Putamen (tissue), 1 donor: ENCODE measurements at places on chromosomes 6 and 20.
A peak's percentile ranks its signal among the peaks of the same experiment; 100 is the strongest.

- DNase-seq: no peak
These were observed 175.4 kb upstream of the RREB1 start for GRCh38 chr6:6932341-6932740.

- no peak for DNase-seq
These were observed 101.6 kb upstream of the FRMD1 start for GRCh38 chr6:168180548-168181011.

DNA sequence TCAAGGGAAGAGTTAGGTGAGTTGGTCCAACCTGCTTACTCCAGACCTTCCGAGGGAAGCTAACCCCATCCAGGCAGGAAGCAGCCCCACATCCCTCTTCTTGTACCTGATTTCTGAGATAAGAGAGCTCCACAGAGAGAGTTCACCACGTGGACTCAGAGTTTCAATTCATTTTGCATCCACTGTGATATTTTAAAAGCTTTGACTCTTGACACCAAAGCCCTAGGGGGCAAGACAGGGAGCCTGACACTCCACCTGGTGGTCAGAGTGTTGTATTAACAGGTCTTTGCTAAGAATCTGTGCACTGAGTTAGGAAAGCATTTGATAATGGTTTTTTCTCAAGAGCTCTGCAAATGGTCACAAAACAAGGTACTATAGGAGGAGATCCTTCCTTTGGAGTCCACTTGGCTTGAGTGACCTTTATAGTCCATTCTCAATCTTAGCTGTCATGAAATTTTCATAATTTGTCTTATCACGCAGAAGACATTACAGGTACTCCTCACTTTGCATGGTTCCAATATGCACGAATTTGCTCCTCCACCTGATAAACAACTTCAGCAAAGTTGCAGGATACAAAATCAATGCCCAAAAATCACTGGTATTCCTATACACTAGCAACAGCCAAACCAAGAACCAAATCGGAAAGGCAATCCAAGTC is 56.2 kb upstream of the RIPOR2 start:
- peak; percentile 28 for DNase-seq

- no peak for DNase-seq
These were observed 52.0 kb upstream of the THEMIS start for GRCh38 chr6:127952831-127953230.

DNA sequence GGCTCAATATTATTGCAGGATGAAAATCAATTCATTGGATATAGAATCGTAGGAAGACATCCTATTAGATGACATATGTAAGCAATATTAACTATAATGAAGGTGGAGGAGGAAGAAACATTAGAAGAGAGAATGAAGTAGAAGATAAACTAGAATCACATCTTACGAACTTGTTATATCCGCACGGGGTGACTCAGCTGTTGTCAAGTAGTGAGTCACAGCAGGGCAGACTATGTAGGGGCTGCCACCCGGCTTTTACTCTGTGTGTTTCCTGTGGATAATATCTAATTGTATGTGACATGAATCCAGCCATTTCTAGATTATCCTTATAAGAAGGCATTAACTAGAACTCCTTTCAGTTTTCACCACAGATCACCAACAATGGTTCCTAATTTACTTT is 520.2 kb downstream of the DOK5 start:
- DNase-seq: no peak

GRCh38 chr6:134622382-134623173 is 304.7 kb upstream of the SGK1 start:
- DNase-seq: no peak

DNA sequence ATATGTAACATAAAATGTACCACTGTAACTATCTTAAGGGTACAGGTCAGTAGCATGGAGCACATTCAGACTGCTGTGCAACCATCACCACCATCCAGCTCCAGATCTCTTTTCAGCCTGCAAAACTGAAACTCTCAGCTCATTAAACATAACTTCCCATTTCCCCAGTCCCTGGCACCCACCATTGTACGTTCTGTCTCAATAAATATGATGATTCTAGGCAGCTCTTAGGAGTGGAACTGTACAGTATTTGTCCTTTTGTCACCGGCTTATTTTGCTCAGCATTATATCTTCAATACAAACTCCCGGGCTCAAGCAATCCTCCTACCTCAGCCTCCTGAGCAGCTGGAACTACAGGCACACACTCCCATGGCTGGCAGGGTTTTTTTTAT is 1.5 kb downstream of the ZC3H12D start:
- no peak for DNase-seq

- no peak for DNase-seq
These were observed 18.3 kb upstream of the SLC17A5 start for GRCh38 chr6:73671911-73672685.

GRCh38 chr20:38229376-38230252 is 30.9 kb downstream of the KIAA1755 start:
- DNase-seq: no peak

DNA sequence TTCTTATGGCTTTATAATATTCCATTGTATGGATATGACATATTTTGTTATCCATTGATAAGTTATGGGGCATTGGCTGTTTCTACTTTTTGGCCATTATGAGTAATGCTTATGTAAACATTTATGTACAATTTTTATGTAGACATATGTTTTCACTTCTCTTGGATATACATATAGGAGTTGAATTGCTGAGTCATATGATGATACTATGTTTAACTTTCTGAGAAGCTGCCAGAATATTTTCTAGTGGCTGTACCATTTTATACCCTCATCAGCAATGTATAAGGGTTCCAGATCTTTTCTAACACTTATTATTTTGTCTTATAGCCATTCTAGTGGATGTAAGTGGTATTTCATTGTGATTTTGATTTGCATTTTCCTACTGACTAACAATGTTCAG is 23.1 kb downstream of the OTOR start:
- DNase-seq: no peak

- no peak for DNase-seq
These were observed 13.3 kb downstream of the NFATC2 start for GRCh38 chr20:51529081-51529681.

GRCh38 chr6:16770701-16771569 is 9.7 kb upstream of the ATXN1 start:
- peak; percentile 78 for DNase-seq

- DNase-seq: no peak
These were observed 44.9 kb downstream of the KCTD20 start for GRCh38 chr6:36487698-36488097.

DNA sequence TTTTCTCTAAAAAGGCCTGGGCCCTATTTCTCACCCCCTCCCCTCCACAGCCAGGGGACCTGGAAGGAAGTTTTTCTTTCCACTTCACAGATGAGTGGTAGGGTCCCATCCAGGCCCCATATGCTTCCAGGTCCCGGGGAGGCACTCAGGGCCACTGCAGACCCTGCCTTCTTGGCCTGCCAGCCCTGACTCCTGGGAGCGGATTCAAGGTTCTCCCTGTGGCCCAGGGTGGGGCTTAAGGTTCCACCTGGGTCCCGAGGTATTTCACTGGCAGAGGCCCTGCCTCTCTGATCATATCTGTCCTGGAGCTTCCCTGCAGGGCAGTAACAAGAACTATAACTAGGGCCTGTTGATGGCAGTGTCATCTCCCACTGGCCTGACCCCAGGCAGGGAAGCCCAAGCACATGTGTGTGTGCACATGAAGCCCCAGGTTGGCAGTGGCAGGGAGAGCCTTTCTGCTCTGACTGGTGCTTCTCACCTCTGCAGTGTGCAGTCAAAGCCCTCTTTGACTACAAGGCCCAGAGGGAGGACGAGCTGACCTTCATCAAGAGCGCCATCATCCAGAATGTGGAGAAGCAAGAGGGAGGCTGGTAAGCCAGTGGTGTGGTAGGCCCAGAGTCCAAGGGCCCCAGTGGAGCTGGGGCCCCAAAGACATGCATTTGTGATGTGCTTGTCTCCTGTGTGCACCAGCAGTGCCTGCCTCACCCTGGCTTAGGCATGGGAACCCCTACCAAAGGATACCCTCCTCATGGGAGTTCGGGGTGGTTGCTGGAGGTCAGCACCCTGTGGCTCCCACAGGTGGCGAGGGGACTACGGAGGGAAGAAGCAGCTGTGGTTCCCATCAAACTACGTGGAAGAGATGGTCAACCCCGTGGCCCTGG is 31.2 kb downstream of the PLCG1 start:
- DNase-seq: no peak

- no peak for DNase-seq
These were observed 2.8 kb downstream of the PPP1R10 start for GRCh38 chr6:30614044-30614842.

DNA sequence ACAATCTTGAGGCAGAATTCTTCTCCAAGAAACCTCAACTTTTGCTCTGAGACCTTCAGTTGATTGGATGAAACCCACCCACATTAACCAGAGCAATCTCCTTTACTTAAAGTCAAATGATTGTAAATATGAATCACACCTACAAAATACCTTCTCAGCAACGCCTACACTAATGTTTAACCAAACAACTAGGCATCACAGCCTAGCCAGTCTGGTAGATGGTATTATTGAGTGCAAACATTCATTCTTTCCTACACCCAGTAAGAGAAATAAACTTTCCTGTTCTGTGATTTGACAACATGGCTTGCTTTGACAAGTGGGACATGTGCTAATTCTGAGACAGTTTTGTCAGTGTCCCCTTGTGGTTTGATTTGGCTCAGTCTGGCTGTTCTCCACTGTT is 252.2 kb downstream of the HACE1 start:
- no peak for DNase-seq

- DNase-seq: no peak
These were observed 580.7 kb downstream of the RFPL4B start for GRCh38 chr6:112927641-112928320.

DNA sequence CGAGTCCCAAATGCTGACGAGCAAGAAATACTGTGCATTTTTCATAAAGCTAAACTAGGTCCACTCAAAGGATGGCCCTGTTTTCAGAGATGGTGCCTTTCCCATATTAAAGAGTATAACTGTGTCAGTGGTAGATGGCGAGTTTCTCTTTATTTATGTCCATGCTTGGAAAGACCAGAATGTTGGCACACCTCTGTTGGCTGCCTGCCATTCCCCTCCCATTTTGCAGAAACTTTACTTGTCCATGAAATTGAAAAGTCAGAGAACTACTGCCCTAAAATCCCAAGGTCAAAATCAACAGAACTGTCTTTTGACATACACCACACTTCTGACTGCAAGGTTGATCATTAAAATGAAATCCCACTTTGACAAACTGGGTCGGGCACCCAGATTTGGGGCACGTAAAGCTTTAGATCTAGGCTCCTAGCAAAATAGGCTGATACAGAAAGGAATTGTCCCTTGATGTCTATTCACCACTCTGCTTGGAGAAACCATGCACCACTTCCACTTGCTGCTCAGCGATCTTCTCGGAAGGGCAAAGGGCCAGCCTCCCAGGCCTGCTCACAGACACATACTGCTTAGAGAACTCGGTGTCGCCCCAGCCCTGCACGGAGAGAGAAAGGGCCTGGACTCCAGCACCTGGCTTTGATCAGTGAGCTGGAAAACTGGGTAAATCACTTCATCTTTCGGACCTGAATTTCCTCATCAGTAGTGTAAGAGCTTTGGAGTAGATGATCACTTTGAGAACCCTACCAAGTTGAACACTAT is 130.0 kb downstream of the AGPAT4 start:
- no peak for DNase-seq

GRCh38 chr6:32882879-32883250 is 28.9 kb downstream of the PSMB9 start:
- no peak for DNase-seq

- no peak for DNase-seq
These were observed 8.3 kb upstream of the PDE10A start for GRCh38 chr6:165671222-165671768.

DNA sequence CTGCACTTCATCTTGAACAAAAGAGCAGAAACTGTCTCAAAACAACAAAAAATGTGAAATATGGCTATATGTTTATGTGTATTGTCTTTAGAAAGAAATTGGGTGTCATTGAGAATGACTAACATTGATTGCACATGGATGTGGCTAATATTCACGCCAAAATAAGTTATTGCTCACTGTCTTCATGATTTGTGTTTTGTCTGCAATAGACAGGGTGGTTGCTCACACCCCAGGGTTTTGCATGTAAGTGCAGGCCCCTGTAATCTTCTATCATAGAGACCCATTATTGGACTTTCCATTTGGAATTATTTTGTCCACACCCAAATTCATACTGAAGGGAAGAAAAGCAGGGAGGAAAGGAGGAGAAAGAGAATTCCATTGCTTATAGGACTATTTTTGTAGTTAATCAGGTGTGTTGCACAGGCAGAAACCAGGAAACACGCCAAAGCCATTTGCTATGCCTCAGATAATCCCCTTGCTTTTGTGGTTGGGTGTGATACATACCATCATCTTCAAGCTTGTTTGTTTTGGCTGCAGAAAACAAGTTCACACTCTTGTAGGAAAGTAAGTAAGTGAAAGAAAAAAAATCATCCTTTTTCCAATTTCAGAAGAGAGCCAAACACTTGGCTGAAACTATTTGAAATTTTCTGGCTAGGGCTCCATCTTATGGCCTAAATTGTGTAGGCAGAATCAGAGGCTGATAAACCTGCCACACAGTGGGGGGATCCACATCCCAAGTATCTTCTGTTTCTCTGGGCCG is 214.1 kb downstream of the COL12A1 start:
- no peak for DNase-seq

DNA sequence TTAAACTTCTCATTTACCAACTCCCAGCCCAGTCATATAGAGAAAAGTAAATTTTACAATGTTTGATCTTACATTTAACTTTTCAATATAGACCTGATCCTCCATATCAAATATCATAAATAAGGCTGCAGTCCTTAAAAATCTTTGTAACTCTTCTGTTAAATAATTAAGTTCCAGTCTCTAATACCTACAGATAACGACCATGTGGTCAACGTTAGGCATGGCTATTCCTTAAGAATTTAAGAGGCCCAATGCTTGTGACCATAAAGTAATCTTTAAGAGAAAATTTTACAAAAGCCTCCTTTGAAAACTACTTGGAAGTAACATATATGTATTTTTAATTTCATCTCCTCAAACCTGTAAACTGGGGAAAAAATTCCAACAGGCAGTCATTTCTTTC is 1.6 kb downstream of the FBXO5 start:
- no peak for DNase-seq

DNA sequence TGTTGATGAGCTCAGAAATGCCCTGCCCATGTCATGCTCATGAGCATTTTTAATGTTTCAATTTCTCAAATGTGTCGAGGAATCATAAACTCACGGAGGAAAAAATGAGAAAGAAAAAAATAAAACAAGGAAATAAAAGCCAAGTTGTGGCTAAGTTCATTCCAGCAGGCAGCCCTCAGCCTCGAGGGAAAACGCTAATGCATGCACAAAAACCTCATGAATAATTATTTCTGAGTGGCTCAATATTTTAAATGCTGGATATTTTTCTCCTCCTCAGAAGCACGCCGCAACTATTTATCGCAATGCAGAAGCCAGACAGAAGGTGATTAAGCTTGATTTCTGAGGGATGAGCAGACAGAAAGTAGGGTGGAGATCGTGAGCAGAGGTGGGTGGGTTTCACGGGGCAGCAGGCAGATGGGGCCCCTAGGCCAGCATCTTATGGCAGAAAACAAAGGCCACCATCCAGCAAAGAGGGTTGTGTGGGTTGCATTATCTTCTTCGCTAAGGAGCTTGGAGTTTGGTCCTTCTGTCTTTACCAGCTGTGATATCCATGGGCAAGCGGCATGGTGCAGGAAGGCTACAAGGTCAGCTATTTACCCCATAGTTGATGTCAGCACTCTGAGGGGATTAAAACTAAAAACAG is 151.5 kb upstream of the LRFN2 start:
- DNase-seq: no peak

- no peak for DNase-seq
These were observed 16.0 kb downstream of the SMPDL3A start for GRCh38 chr6:122804962-122805485.

- no peak for DNase-seq
These were observed 37.3 kb downstream of the HECA start for GRCh38 chr6:139172151-139172550.
